ENCODE measurements at places on chromosomes 3 and 15.

- DNase-seq: no peak
These were observed 51.8 kb upstream of the NEDD4 start for GRCh38 chr15:56045068-56045748.

DNA sequence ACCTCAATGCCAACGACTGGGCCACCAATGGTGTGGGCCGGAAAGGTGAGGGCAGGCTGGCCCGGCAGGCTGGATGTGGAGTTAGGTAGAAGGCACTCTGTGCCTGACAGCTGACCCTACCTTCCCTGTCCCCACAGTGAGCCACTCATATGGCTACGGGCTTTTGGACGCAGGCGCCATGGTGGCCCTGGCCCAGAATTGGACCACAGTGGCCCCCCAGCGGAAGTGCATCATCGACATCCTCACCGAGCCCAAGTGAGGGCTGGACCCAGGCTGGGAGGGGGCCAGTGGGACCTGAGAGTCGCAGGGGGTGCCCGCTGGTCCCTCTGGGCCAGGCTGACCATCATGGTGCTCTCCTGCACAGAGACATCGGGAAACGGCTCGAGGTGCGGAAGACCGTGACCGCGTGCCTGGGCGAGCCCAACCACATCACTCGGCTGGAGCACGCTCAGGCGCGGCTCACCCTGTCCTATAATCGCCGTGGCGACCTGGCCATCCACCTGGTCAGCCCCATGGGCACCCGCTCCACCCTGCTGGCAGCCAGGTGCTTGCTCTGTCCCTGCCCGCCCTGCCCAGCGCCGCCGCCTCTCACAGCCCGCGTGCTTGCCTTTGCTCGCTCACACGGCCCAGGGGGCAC, 4.5 kb upstream of the FES start:
- DNase-seq: no peak

DNA sequence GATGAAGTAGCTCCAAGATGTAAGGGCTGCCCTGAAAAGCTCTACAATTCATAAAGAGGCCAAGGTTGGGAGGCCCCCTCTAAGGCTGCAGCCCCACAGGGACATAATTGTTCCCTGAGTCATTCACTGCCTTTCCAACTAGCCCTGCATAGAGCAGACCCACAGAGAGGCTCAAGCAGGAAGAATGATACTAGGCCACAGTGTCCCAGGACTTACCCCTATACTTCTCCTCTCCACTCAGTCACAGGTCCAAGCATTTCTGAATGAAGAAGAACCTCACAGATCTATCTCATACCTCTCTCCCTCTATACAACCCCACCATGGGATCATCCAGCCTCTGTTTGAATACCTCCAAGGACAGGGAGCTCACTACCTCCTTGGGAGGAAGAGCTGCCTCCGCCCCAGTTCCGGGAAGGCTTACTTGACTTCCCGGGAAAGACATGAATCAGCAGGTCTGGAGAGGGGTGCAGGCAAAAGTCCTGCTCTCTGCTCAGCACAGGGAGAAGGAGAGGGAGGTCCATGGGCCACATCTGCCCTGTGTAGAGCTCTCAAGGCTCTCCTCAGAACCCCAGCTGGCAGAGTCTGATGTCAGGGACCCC, 6.9 kb upstream of the SKIC8 start:
- DNase-seq: no peak

DNA sequence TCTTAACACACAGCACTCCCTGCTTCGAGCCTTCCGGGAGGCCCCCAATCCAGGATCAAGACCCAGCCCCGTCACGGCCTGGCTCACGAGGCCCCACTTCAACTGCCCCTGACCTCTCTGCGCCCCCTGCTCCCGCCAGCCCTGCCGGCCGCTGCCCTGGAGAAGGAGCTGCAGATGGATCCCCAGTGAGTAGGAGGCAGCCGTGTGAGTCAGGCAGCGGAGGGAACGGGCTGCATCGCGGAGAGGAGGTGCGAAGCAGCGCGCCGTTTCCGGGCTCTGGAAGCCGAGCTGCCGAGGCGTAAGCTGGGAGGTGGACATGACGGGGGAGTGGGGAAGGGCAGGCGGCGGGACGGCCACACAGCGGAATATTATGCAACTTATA, 133.4 kb downstream of the TPRA1 start:
- DNase-seq: no peak

DNA sequence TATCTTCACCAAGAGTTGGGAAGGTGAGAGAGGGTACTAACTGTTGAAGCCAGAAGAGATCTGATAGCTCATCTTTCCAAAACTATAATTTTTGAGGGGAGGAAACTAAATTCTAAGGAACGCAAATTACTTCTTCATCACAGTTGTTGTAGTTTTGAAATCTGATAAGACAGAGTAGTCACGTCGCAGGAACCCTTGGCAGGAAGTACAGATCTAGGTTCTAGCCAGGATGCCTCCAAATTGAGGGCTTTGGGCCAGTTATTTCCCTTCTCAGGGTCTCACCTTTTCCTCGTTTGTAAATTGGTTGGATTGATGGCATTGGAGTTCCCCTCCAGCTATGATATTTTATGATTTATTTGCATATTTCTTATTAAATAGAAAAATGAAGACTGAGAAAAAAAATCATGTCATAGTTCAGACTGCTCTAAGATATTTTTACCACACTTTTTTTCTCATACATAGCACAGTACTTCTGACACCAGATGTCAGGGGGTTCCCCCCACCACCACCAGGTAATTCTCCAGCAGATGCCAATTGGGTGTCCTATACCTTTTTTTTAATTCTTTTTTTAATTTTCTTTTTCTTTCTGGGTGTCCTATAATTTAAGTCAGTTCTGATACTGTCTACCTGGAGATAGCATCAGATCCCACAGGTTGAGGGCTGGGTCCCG, 32.3 kb upstream of the APH1B start:
- DNase-seq: no peak

- DNase-seq: no peak
These were observed 398.4 kb upstream of the CNTN3 start for GRCh38 chr3:75012791-75013331.

DNA sequence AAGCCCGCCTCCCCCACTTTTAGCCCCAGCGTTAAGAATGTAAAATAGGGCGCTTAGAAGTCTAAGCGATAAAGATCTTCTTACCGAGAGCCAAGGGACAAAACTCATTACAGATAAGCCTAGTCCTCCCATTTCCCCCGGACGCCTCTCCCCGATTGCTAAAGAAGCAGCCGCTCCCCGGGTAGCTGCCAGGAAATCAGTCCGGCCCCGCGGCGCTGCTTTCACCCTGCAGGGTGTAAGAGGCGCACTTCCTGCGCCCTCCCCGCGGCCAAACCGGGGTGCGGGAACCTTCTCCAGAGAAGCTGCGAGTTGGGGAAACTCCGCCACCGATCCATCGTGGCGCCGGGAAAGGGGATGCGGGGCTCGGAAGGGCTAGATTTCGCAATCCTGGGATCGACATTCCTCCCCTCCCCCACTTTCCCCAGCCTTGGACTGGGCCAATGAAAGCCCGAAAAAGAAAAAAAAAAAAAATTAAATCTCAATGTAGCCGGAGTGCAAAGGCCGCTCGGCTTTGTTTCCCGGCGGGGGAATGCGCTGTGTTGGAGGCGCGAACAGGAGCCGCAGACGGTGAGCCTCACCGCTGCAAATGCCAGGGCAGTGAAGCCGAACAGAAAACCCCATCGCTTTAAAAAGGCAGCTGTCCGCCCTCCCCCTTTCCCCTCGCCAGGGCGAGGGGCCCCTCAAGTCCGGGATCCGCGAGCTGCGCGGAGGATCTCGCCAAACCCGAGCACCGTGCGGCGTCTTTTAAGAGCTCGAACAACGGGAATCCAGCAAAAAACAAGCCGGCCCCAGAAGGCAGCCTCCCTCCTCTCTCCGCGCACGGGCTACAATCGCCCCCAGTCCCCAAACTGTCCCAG, 626 bp upstream of the PTPRG start:
- peak; percentile 92 for DNase-seq

GRCh38 chr15:94027581-94027980, 203.8 kb upstream of the MCTP2 start:
- DNase-seq: no peak

DNA sequence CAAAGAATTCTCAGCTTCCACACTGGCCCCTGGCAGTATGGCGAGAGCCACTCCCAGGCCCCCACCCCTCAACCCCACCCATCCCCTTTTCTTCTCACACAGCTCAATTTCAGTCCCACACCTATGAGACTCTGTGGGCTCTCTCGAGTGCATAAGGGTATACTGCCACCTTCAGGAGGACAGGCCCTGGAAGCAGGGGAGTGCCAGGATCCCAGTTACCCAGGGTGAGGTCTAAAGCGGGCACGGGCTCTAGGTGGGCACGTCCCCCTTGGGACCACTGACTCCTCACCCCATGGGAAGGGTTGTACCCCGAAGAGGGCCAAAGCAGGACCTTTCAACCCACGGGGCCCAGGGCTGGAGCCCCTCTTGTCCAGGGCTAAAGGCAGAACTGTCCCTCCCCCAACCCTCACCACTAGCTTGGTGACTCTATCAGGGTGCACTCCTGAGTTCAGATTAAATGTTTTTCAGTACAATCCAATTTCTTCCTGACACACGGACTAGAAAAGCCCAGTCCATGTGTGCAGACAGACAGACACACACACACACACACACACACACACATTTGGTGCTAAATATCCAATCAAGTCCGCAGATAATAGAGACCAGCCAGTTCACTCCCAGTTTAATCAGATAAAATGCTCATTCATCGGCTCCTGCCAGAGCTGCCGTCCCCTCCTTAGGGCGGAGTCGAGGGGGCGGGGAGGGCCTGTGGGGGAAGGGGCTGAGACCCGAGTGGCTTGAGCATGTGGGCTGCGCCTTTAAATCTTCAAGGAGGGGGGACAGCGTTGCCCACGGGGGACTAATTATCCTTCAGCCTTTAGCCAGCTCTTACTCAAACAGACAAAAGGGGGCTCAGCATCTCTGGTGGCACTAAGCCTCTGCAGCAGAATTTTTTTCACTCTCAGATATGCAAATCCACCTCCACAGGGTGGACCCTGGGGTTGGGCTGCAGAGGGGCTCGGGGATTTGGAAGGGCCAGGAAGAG, 59.3 kb downstream of the CYP11A1 start:
- DNase-seq: peak; percentile 74

- no peak for DNase-seq
These were observed 3.3 kb upstream of the SKIC8 start for GRCh38 chr15:78302579-78303312.

DNA sequence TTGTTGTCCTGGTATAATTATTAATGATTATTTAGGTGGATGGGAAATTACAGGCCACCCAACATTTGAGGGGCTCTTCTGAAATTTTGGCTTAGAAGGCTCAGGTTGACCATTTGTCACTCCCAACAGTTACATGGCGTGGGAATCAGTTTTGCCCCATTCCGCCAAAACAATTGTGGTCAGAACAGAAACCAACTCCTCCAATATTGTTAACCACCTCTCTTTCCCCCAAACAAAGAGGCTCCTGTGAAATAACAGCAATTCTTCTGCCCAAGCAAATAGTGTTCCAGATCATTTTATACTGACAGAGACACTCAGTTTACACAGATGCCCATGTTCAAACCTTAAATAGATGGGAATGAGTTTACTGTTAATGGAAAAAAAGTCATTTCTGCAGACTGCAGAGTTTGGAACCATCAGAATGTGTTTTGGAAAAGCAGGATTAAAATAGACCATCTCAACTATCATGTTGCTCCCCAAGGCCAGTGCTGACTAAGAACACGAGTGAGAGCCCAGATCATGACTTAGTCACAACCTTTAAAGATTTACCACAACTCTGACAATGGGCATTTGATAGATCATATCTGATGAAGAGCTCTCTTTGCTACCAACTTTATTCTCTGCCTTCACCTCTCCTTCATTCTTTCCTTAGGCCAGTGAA, 102.1 kb downstream of the DUT start:
- DNase-seq: no peak

- no peak for DNase-seq
These were observed 10.3 kb upstream of the COPG1 start for GRCh38 chr3:129238945-129239705.

DNA sequence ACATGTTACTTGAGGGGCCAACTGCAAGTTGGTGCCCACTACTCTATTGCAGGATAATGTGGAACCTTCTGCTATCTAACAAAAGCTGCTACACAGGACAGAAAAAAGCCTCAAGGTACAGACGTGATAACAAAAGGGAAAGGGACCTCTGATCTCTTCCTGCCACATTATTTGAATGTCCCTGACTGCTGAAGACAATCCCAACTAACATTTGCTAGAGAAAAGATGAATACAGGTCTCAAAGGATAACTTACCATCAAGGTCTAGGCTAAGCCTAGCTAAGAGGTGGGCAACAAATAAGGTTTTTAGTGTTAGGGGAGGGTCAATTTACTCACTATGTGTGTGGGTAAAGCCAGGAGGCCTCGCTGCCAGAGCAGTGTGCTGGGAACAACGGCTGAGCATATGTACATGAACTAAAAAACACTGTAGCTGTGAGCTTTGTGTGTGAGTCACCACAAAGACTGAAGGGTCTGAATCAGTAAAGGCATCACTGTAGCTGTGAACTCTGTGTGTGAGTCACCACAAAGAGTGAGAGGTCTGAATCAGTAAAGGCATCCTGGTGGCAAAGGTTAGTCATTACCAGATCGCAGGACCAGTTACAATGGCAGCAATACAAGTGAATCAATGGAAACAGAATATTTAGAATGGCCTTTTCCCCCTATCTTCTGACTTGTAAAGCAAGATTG, 111.7 kb downstream of the LMLN start:
- DNase-seq: no peak

GRCh38 chr3:186839874-186840641, 2.5 kb upstream of the ADIPOQ start:
- no peak for DNase-seq

GRCh38 chr3:124636101-124636862, 94.0 kb upstream of the UMPS start:
- no peak for DNase-seq

DNA sequence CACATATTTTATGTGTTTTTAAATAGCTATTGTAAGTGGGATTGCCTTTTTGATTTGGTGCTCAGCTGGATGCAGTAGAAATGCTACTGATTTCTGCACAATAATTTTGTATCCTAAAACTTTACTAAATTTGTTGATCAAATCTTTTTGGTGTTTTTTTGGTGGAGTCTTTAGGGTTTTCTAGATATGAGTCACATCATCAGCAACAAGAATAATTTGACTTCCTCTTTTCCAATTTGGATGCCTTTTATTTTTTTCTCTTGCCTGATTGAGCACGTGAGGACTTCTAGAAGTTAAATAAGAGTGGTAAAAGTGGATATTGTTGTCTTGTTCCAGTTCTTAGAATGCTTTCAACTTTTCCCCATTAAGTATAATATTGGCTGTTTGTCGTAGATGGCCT, 51.3 kb downstream of the TLNRD1 start:
- no peak for DNase-seq

- no peak for DNase-seq
These were observed 477.6 kb downstream of the RAP2B start for GRCh38 chr3:153639631-153640030.
